Activated CD4-positive, alpha-beta memory T cell treated with anti-CD3 and anti-CD28 coated beads for 36 hours (primary cell): ENCODE measurements at places on chromosomes 16 and 17. TPM values are rescaled to one million over a fixed set of nuclear protein-coding genes. Genes with fewer than 3 reads are reported as not detected.

Gene CCL23
- not detected for total RNA-seq

Gene DBNDD1
- 0.81 TPM for total RNA-seq

Gene TNS4
- total RNA-seq: 15.2 TPM

Gene TM4SF5
- not detected for total RNA-seq

Gene KRTAP4-7
- not detected for total RNA-seq

Gene MYO15A
- total RNA-seq: 1.3 TPM

Gene MRPL45
- total RNA-seq: 46.6 TPM

Gene TNFSF12
- 19.7 TPM for total RNA-seq

Gene CD300H
- total RNA-seq: not detected

Gene MAP2K4
- total RNA-seq: 22.0 TPM

Gene EFNB3
- not detected for total RNA-seq

Gene MYH10
- total RNA-seq: 20.6 TPM

Gene UNC13D
- total RNA-seq: 139 TPM

Gene PRPSAP1
- total RNA-seq: 40.1 TPM

Gene TERB1
- total RNA-seq: not detected

Gene ADAM11
- total RNA-seq: 0.12 TPM

Gene NPIPA3
- 2.1 TPM for total RNA-seq

Gene PRAC1
- total RNA-seq: not detected

Gene TMEM204
- 15.5 TPM for total RNA-seq

Gene PIK3R6
- total RNA-seq: 0.63 TPM

Gene REXO5
- total RNA-seq: 25.7 TPM

Gene SDR42E1
- total RNA-seq: 4.9 TPM

Gene BEAN1
- not detected for total RNA-seq

Gene CIBAR2
- not detected for total RNA-seq

Gene CES1
- not detected for total RNA-seq
